ENCODE measurements at places on chromosomes 13 and 19. TPM values are rescaled to one million over a fixed set of nuclear protein-coding genes. Genes with fewer than 3 reads are reported as not detected.

The NTF4 gene
- total RNA-seq: not detected

- peak overlapping the region; percentile 96 for H3K27ac ChIP-seq
- H3K4me1 ChIP-seq: peaks cover 15% of the 10 kb centered on the region
- H3K4me3 ChIP-seq: peak overlapping the region; percentile 78
- no peaks in the 10 kb centered on the region for H3K36me3 ChIP-seq
- no peaks in the 10 kb centered on the region for H3K27me3 ChIP-seq
Measured at GRCh38 chr19:34172661-34173192, 423 bp downstream of the LSM14A start.

The OR7D2 gene
- total RNA-seq: not detected

DNA sequence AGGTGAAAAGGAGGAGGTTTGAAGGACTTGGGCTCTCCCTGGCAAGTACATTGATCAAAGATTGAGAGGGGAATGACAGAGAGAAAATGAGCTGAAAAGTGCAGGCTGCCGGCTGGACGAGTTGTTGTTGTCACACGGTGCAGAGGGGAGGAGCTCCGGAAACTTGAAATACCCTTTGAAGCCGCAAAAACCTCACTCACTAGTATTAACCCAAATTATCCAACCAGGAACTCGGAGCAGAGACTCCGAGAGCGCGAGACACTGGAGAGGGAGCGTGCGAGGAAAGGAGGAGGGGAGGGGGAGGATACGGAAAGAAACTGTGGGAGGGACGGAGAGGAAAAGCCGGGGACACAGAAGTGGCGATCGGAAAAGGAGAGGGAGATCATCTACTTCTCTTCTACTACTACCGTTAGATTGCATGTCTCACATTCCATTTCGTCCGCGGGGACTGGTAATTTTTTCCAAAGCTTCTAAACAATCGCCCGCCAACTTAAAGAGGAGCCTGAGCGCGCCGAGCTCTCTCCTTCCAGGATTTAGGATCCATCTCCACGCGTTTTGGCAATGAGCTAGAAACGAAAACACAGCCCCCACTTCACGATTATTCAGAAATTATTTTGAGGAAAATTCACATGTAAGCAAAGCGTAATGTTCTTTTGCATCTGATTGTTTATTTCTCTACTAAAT, at the start of gene DACH1:
Gene DACH1 (minus strand): TSS at position 74 of the 684 bp plus-strand sequence.
- DNase-seq: peak; percentile 41
- peak within 1 kb of the TSS; percentile 66 for H3K27ac ChIP-seq
- H3K36me3 ChIP-seq: no peaks in the 10 kb centered on the region
- no peaks in the 10 kb centered on the region for H3K4me1 ChIP-seq
- peak within 1 kb of the TSS; percentile 48 for H3K4me3 ChIP-seq

DNA sequence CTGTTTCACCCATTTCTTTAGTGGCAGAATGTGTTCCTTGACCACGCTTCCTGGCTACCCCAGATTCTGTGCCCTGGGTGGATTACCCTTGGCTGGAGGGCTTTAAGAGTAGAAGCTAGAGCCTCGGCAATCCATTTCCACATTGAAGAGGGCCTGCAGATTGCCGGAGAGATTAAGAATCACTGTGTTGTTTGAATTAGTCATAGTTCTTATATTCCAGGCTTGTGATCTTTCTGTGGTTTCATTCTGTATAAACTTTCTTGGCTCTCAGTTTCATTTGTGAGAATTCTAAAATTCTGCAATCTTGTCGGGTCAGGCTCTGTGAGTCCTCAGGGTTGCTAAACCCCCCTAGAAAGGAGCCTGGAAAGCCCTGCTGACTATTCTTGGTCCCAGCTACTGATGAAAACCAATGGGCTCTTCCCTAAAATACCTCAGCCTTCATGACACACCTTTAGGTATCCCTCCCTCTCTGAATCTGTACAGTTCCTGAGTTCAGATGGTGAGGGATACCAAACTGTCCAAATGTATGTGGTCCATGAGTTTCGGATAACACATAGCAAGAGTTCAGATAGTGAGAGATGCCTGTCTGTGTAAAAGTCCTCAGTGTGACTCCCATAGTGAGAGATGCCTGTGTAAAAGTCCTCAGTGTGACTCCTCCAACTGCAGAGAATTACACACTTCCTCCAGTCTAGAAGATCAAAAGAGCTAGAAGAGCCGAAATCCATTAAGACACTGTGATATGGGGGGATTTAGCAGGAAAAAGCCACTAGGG, 4.3 kb downstream of the PHF11 start:
- no peaks in the 10 kb centered on the region for H3K27me3 ChIP-seq
- no peak for DNase-seq
- H3K4me1 ChIP-seq: no peaks in the 10 kb centered on the region
- no peaks in the 10 kb centered on the region for H3K36me3 ChIP-seq
- no peak overlapping the region for H3K27ac ChIP-seq
- H3K4me3 ChIP-seq: no peak overlapping the region

DNA sequence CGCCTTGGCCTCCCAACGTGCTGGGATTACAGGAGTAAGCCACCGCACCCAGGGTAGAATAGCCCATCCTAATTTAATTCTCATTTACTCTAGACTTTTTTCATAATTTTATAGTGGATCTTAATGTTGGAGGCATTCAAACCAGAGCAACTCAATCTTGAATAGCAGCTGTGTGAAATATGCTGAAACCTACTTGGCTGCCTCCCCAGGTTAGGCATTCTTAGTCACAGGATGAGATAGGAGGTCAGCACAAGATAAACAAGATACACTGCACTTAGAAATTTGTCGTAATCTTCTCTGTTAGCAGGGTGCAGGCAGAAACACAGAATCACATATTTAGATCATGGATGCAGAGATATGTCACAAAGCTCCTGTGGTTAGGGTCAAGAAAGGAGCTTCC, 2.7 kb upstream of the ZNF43 start:
- no peak overlapping the region for H3K4me3 ChIP-seq
- H3K27ac ChIP-seq: no peak overlapping the region
- DNase-seq: no peak
- H3K36me3 ChIP-seq: no peaks in the 10 kb centered on the region
- H3K4me1 ChIP-seq: no peaks in the 10 kb centered on the region

- H3K4me3 ChIP-seq: no peak overlapping the region
- H3K27me3 ChIP-seq: no peaks in the 10 kb centered on the region
- peak overlapping the region; percentile 97 for H3K27ac ChIP-seq
- no peaks in the 10 kb centered on the region for H3K36me3 ChIP-seq
Measured at GRCh38 chr19:40599331-40599901, 1.8 kb upstream of the LTBP4 start.

The DMKN gene
- 31.7 TPM for total RNA-seq

The NRTN gene
- not detected for total RNA-seq

The ZNF763 gene
- 6.0 TPM for total RNA-seq

The CGB8 gene
- not detected for total RNA-seq

- no peaks in the 10 kb centered on the region for H3K36me3 ChIP-seq
- no peaks in the 10 kb centered on the region for H3K27me3 ChIP-seq
- H3K4me3 ChIP-seq: no peak overlapping the region
- H3K4me1 ChIP-seq: no peaks in the 10 kb centered on the region
Measured at GRCh38 chr19:46283771-46284170, 13.1 kb upstream of the HIF3A start.

The TICAM1 gene
- 13.0 TPM for total RNA-seq

- no peak overlapping the region for H3K4me3 ChIP-seq
- H3K27ac ChIP-seq: no peak overlapping the region
- no peaks in the 10 kb centered on the region for H3K36me3 ChIP-seq
- H3K4me1 ChIP-seq: no peaks in the 10 kb centered on the region
Measured at GRCh38 chr13:111855786-111856185, 211.2 kb upstream of the SOX1 start.

- peak overlapping the region; percentile 8 for H3K27ac ChIP-seq
- no peak for DNase-seq
- H3K36me3 ChIP-seq: no peaks in the 10 kb centered on the region
- peak overlapping the region; percentile 27 for H3K4me3 ChIP-seq
- H3K27me3 ChIP-seq: no peaks in the 10 kb centered on the region
Measured at GRCh38 chr19:4635754-4636116, 3.6 kb upstream of the TNFAIP8L1 start.

GRCh38 chr19:1608359-1609102, 3.3 kb upstream of the UQCR11 start:
- no peak overlapping the region for H3K4me3 ChIP-seq
- no peaks in the 10 kb centered on the region for H3K36me3 ChIP-seq
- no peak for DNase-seq
- H3K27me3 ChIP-seq: no peaks in the 10 kb centered on the region
- peaks cover 4% of the 10 kb centered on the region for H3K4me1 ChIP-seq
- no peak overlapping the region for H3K27ac ChIP-seq

DNA sequence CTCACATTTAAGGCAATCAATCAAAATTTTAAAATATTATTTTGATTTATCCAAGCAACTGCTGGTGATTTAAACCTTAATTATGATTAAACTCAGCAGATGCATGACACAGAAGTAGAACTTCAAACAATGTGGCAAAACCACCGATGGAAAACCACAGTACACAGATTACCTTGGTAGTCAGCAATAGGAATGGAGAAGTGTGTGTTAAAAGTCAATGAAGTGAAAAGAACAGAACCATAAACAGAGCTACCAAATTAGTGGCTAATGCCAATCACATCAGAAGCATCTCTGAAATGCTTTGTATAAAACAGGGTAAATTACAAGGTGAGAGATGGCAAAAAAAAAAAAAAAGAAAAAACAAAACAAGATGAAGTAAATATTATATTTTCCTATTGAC, 31.2 kb downstream of the KATNAL1 start:
- H3K36me3 ChIP-seq: no peaks in the 10 kb centered on the region
- H3K4me1 ChIP-seq: no peaks in the 10 kb centered on the region
- H3K4me3 ChIP-seq: no peak overlapping the region
- no peaks in the 10 kb centered on the region for H3K27me3 ChIP-seq
- H3K27ac ChIP-seq: no peak overlapping the region
- no peak for DNase-seq

The KLK6 gene
- not detected for total RNA-seq

GRCh38 chr13:70191034-70191433, 82.8 kb upstream of the KLHL1 start:
- no peak overlapping the region for H3K4me3 ChIP-seq
- H3K4me1 ChIP-seq: no peaks in the 10 kb centered on the region
- DNase-seq: no peak
- H3K27ac ChIP-seq: no peak overlapping the region

GRCh38 chr13:27933580-27934328, 14.0 kb downstream of the PDX1 start:
- no peaks in the 10 kb centered on the region for H3K36me3 ChIP-seq
- H3K4me1 ChIP-seq: no peaks in the 10 kb centered on the region
- no peak overlapping the region for H3K4me3 ChIP-seq
- H3K27me3 ChIP-seq: peaks cover 8% of the 10 kb centered on the region
- no peak for DNase-seq

DNA sequence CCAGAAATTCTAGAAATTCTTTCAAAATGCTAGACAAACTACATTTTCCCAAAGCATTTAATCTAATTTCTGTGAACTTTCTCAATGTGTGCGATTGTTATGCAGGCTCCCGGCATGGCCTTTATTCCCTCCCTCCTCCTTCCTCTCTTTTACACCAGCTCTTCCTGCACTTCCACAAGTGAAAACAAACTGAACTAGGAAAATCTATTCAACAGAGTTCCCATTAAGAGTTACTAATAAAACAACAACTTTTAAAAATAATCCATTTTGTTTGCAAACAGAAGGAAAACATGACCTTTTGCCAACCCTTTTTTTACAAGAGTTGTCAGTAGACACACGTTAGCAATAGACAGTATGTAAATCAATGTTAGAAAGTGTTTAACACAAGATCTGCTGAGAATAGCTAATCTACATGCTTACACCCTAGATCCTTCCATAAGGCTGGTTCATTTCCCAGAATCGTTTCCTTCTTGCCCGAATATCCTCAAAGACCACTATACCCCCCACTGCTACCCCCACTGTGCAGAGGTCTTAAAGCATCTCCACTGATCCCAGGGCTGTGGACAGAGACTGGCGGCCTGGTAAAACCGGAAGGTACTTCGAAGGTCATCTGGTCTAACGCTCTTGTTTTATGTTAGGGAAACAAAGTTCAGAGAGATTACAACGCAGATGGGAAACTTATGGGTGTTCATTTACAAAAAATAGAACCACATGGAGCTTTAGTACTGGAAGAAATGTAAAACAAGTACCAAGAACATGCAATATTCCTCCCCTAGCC, 98.0 kb downstream of the FOXO1 start:
- H3K4me1 ChIP-seq: peaks cover 21% of the 10 kb centered on the region
- no peak overlapping the region for H3K4me3 ChIP-seq
- H3K27ac ChIP-seq: peak overlapping the region; percentile 76
- no peak for DNase-seq
- no peaks in the 10 kb centered on the region for H3K27me3 ChIP-seq

GRCh38 chr13:32259116-32259515, 56.0 kb downstream of the ZAR1L start:
- no peaks in the 10 kb centered on the region for H3K27me3 ChIP-seq
- DNase-seq: no peak
- H3K36me3 ChIP-seq: no peaks in the 10 kb centered on the region
- peak overlapping the region; percentile 88 for H3K27ac ChIP-seq
- H3K4me3 ChIP-seq: no peak overlapping the region

The FUT2 gene
- total RNA-seq: not detected

GRCh38 chr19:5966941-5967340, 11.0 kb downstream of the RANBP3 start:
- no peak overlapping the region for H3K27ac ChIP-seq
- no peaks in the 10 kb centered on the region for H3K36me3 ChIP-seq
- no peak for DNase-seq

- H3K27me3 ChIP-seq: no peaks in the 10 kb centered on the region
- peak overlapping the region; percentile 82 for H3K27ac ChIP-seq
- peak overlapping the region; percentile 84 for H3K4me3 ChIP-seq
- DNase-seq: no peak
- H3K4me1 ChIP-seq: peaks cover 5% of the 10 kb centered on the region
- no peaks in the 10 kb centered on the region for H3K36me3 ChIP-seq
Measured at GRCh38 chr13:102774214-102774568, 605 bp upstream of the TEX30 start.

DNA sequence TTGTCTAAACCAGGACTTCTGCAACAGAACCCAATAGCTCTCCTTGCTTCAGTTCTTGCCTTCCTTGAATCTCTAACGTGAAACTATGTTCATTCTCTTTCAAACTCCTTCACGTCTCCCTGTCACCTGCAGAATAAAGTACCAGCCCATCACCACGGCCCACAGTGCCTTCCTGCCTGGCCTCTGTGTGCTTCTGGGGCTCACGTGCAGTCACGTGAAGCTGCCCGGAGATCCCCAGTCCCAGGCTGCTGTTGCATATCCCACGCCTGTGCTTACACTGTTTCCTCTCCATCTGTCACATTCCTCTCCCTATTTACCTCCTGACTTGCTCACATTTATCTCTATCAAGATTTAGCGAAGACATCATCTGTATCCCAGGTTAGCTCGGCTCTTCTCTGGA, 102.8 kb downstream of the STARD13 start:
- no peak overlapping the region for H3K4me3 ChIP-seq
- peaks cover 8% of the 10 kb centered on the region for H3K4me1 ChIP-seq
- no peaks in the 10 kb centered on the region for H3K27me3 ChIP-seq

The AMER2 gene
- 0.09 TPM for total RNA-seq

- no peak overlapping the region for H3K27ac ChIP-seq
- no peaks in the 10 kb centered on the region for H3K36me3 ChIP-seq
- no peaks in the 10 kb centered on the region for H3K4me1 ChIP-seq
Measured at GRCh38 chr13:113074876-113075275, 30.7 kb upstream of the F7 start.

The KLF1 gene
- total RNA-seq: not detected

DNA sequence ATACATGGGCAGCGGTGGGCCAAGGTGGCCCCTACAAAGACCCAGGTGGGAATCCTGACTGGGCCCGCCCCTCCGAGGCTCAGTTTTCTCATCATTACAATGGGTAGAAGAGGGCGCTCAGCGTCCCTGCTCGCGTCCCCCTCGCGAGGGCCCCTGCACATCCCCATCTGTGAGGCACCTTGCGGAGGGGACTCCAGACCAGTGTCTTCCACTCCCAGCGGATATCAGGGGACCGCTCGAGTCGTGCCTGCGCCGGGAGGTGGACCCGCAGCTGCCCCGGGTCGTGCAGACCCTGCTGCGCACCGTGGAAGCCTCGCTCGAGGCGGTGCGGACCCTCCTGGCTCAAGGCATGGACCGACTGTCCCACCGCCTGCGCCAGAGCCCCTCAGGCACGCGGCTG, 15.3 kb upstream of the COLGALT1 start:
- H3K27me3 ChIP-seq: no peaks in the 10 kb centered on the region
- DNase-seq: no peak
- H3K4me3 ChIP-seq: no peak overlapping the region
- H3K27ac ChIP-seq: no peak overlapping the region

Measured in uterus (tissue), 4 donors.